ENCODE measurements at places on chromosomes 5 and 9. TPM values are rescaled to one million over a fixed set of nuclear protein-coding genes. Genes with fewer than 3 reads are reported as not detected.
A peak's percentile ranks its signal among the peaks of the same experiment; 100 is the strongest.

INSL6 gene
- not detected for total RNA-seq

ARL10 gene
- 27.9 TPM for total RNA-seq

AOPEP gene
- 35.8 TPM for total RNA-seq

CAMK4 gene
- 5.2 TPM for total RNA-seq

TEX48 gene
- not detected for total RNA-seq

INSYN2B gene
- total RNA-seq = not detected

SLC6A3 gene
- total RNA-seq = 0.24 TPM

SLC23A1 gene
- total RNA-seq = 5.8 TPM

DNA sequence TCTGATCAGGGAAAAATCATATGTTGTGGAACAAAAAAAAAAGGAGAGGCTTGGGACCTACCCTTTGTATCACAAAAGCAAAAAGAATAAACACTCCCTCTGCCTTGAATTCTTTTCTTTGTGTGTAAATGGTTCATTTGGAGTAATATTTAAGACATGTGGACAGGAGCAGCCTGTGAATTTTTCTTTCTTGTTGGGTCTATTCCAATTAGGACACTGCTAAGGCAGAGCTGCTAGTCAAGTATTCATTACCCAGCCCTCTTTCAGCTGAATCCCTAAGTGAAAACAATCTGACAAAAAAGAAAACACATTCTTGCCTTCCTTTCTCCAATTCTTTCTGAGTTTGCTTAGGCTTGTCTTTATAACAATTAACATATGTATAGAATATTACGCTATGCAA, 330.0 kb downstream of the EBF1 start:
- DNase-seq = no peak

DNA sequence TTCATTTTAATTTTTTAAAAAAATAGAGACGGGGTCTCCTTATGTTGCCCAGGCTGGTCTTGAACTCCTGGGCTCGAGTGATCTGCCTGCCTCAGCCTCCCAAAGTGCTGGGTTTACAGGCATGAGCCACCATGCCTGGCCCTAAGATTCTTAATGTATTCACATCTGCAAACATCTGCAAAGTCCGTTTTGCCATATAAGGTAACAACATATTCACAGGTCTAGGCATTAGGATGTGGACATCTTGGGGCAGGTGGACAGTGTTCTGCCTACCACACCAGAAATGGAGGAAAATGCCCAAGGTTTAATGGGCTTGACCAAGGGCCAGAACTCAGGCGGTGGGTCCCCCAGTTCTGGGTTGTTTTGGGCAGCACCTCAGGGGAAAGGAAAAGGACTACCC, 41.6 kb upstream of the VDAC1 start:
- no peak for DNase-seq

DNA sequence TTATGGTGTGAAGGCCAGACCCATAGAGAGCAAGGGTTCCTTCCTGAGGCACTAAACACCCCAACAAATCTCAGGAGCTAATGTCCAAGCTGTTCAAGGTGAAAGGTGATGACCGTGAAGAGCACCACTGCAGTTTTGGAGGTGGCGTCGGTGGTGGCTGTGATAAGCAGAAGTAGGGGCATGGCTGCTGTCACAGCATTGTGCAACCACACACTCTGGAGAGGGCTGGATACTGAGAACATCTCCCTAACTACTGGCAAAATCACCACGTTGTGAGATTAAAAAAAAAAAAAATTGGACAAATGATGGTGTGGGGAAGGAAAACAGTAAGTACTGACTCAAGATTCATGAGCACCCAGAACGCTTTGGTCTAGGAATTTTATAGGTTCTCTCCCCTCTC, 156.5 kb downstream of the PJA2 start:
- DNase-seq = no peak

GRCh38 chr5:181203093-181203711, 1.8 kb downstream of the TRIM7 start:
- no peak for DNase-seq

DNA sequence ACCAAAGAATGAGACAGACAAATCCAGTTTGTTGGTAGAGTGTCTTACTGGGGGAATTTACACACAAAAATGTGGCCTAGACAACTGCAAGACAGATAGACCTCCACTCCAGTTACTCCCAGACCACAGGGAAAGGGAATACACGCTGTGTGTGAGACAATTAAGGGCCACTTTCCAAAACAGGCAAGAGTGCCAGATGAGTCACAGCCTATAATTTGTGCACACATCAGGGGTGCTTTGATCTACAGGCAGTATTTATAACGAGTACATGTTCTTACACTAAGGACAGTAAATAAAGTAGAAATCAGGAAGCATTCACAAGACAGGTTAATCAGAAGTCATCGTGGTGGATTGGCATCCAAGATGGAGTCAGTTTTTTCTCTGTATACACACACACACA, 114.8 kb downstream of the ZNF622 start:
- DNase-seq = no peak

DNA sequence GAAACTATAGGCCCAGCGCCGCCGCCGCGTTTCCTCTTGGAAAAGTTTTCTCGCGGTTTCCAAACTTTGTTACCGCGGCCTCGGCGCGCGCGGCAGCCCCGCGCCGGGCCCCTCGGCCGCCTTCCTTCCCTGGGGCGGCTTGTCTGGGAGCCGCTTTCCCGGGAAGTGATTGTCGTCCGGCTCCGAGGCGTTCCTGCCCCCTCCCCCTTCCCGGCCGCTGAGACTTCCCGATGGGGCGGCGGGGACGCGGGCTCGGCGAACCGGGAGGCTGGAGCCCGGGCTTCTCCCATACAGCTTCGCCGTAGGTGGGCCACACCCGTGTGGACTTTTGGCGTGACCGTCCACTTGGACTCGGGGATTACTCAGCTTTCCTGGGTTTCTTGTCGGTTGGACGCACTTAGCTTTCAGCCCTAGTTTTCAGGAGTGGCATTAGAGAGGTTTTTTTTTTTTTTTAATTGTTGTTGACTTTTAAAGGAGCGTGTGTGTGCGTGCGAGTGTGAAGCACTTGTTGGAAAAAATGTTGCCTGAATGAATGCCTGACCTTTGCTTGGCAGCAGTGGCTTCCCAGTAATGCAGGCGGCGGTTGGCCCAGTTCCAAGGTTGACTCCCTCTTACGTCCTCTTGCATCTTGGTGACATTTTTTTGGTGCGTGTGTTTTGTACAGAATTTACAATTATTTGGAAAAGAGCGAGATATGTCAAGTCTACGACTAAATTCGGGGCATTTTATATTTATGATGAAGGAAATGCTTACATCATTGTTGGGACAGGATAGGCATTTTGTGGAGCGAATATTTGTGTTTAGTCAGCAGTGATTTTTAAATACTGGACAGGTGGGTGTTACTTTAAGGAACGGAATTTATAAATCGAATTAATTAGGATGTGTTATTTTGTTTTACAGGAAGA, 821 bp downstream of the CTNNA1 start:
- DNase-seq = peak; percentile 37

GRCh38 chr5:34657274-34657921, 1.3 kb downstream of the RAI14 start:
- peak; percentile 7 for DNase-seq

DNA sequence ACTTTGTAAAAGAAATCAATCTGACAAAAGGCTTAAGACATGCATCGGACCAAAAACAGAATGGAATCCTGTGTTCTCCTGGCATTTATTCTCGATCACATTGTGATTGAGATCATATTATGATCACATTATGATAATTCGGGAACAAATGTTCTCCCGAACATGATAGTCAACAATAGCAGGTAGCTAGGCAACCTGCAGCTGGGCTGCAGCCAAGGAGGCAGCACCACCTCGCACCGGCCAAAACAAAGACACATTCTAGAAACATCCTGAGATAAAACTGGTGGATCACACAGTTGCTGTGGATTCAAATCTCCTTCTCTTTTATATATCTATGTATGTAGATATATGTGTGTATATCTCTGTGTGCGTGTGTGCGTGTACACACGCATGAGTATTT, 480.6 kb upstream of the CYLC2 start:
- no peak for DNase-seq

DNA sequence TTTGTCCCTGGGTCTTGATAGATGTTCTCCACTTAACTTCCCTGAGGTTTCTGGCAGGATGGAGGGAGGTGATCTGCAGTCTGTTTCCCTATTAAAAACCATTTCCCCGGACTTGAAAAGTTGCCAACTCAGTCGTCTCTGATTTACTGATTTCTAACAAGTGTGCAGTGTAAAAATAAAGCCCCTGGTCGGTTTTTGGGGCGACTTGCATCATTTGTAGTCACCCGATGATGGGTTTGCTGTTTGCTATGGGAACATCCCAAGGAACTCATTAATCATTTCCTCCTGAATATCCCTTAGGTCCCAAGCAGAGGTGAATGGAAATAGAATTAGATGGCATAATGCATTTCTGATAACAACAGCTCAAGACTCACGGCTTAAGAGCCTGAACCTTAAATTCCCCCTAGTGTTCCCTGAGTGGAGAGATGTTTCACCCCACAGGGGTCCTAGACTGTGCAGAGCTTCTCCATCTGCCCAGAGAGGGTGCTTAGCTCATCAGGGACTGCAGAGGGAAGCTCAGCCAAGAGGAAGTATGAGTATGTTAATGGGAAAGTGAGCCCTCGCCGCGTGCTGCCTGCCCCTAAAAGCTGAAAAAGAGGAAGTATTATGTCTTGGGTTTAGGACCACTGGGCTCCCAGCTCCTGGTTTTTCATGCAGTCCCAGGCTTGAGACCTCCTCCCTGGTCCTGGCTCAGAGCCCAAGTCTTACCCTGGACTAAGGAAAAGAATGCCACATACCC, 115.1 kb upstream of the DAP start:
- DNase-seq = no peak

DNA sequence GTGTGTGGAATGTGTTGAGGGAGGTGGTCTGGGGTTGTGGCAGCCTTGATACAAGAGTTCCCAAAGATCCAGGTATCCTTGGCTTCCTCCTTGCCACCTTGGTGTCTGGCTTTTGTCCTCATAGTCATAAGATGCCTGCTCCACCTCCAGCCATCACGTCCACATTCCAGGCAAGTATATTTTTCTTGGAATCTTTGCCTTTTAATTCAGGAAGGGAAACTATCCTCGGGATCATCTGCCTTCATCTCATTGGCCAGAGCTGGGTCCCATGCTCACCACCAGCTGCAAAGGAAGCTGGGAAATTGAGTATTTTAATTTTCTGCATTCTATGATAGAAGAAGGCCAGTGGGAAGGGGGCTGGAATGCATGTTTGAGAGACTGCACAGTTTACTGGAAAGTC, 186.7 kb downstream of the C9orf50 start:
- DNase-seq = no peak

DNA sequence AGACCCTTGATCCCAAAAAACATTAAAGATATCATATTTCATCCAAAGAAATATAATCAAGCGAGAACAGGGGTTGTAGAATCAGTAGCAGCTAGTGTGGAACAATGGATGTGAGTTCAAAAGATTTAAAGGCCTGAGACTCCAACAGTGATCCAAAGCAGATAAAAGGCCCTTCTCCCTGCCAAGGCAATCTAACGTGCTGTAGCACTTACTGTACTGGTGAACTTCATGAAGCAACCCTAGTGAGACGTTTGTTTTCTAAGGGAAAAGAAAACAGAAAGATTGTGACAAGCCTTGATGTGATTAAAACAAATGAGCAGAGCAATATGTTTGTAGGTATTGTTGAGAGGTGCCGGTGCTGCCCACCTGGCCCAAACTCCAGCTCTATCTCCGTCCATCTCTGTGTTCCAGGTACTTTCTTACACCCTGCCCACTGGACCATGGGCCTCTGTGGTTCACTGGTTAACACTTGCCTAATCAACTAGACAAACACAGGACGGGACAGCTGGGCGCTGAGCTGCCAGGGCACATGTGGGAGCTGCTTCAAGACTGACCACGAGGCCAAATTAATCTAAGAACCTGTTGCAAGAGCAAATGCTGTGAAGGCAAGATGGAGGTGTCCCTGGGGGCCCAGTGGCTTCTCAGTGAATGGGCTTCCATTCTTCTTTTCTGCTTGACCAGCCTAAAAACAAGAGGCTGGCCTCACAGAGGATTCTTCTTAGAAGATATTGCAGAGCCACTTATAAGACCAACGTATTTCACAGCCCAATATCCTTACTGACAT, 265.5 kb downstream of the CWC27 start:
- DNase-seq = peak; percentile 32

- DNase-seq = no peak
These were observed 162.1 kb upstream of the FST start for GRCh38 chr5:53318303-53318702.

DNA sequence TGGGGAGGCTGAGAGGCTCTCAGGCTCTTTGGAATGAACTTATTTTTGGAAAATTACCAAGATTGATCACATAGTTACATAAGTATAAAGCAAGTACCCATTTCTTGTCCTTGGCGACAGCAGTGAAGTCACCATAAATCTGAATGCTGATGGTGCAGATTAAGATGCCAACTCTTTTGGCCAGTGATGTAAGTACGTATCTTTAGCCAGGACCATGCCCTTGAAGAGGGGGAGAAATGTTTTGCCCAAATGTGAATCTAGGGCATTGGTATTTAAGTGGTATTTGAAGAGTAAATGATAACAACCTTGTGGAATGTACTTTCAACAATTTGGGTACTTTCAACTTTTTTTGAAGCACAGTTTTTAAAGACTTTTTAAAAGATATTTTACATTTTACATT, 68.2 kb upstream of the RAD23B start:
- DNase-seq = no peak

- DNase-seq = no peak
These were observed 61.4 kb upstream of the MRPS30 start for GRCh38 chr5:44747396-44747795.

DNA sequence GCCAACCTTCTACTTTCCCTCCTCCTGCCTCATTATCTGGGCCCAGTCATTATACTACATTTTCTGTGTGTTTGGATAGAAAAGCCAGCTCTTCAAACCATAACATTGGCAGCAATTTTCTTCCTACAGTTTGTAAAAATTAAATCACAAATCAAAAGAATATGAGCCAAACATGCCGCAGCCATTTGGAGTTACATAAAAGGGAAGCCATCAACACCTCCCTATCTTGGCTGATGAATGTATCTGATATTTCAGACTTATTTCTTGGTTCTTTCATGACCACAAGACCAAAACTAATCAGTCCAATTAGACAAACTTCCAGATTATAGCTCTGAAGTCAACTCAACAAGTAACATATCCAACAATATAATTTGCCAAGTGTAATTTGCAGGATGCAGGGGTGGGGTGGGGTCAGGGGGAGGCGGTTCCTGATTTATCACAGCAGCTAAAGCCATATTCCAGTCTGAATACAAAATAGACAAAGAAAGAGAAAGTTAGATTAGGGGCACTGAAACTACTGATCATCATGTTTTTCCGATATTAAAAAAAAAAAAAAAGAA, 89.4 kb upstream of the CNTLN start:
- DNase-seq = no peak

- no peak for DNase-seq
These were observed 75.8 kb downstream of the POU5F2 start for GRCh38 chr5:93665648-93666047.

- DNase-seq = no peak
These were observed 470.7 kb downstream of the CDK5RAP2 start for GRCh38 chr9:120109242-120109641.

GRCh38 chr9:71703172-71703872, 65.0 kb downstream of the CEMIP2 start:
- no peak for DNase-seq

- DNase-seq = peak; percentile 89
These were observed 145.7 kb downstream of the EBF1 start for GRCh38 chr5:158953929-158954534.
